A549 treated with CpdA at 1 μM for 4 hours (cell line): ENCODE measurements at places on chromosomes 1 and 21. TPM values are rescaled to one million over a fixed set of nuclear protein-coding genes. Genes with fewer than 3 reads are reported as not detected.

LAMB3 gene
- total RNA-seq = 20.1 to 24.5 TPM (median 21.1 TPM) in 5 replicates

NBPF4 gene
- total RNA-seq = 0.13 to 0.24 TPM (median 0.18 TPM) in 5 replicates

NLRP3 gene
- not detected in 5 replicates for total RNA-seq

RAD54L gene
- 10.2 to 12.8 TPM (median 12.1 TPM) in 5 replicates for total RNA-seq

CD53 gene
- total RNA-seq = 0.05 TPM in 1 of 5 replicates, not detected in the others

CASP9 gene
- 5.2 to 6.6 TPM (median 5.8 TPM) in 5 replicates for total RNA-seq

PGLYRP4 gene
- not detected in 5 replicates for total RNA-seq

TINAGL1 gene
- 0.50 to 0.97 TPM (median 0.71 TPM) in 5 replicates for total RNA-seq

PLPPR5 gene
- total RNA-seq = not detected in 5 replicates

ARMH1 gene
- 0.48 to 1.1 TPM (median 0.66 TPM) in 5 replicates for total RNA-seq

ARHGAP30 gene
- 0.05 to 0.19 TPM (median 0.11 TPM) in 4 of 5 replicates, not detected in the other for total RNA-seq

CFAP74 gene
- 0.01 TPM in 1 of 5 replicates, not detected in the others for total RNA-seq

FOXD2 gene
- 0.31 to 0.56 TPM (median 0.50 TPM) in 5 replicates for total RNA-seq

FAM177B gene
- total RNA-seq = not detected in 5 replicates

PRKCZ gene
- 8.0 to 11.3 TPM (median 9.8 TPM) in 5 replicates for total RNA-seq

ST6GALNAC3 gene
- 0.24 to 0.80 TPM (median 0.54 TPM) in 5 replicates for total RNA-seq

MTARC2 gene
- 7.6 to 14.2 TPM (median 9.5 TPM) in 5 replicates for total RNA-seq

ACADM gene
- total RNA-seq = 26.1 to 43.6 TPM (median 32.0 TPM) in 5 replicates

MYCL gene
- total RNA-seq = 0.99 to 1.4 TPM (median 1.3 TPM) in 5 replicates

EBNA1BP2 gene
- 183 to 204 TPM (median 193 TPM) in 5 replicates for total RNA-seq

NBPF20 gene
- total RNA-seq = 3.6 to 4.2 TPM (median 3.9 TPM) in 5 replicates

FCAMR gene
- total RNA-seq = not detected in 5 replicates

ERI3 gene
- 46.3 to 63.9 TPM (median 58.3 TPM) in 5 replicates for total RNA-seq

SLAMF1 gene
- total RNA-seq = not detected in 5 replicates

ACKR1 gene
- total RNA-seq = not detected in 5 replicates

FMO4 gene
- 0.44 to 0.86 TPM (median 0.57 TPM) in 5 replicates for total RNA-seq

SYCP1 gene
- total RNA-seq = not detected in 5 replicates

TNFRSF18 gene
- 0.08 TPM in 1 of 5 replicates, not detected in the others for total RNA-seq

SLC37A1 gene
- total RNA-seq = 2.5 to 5.7 TPM (median 4.8 TPM) in 5 replicates

CDA gene
- total RNA-seq = 32.1 to 47.4 TPM (median 36.1 TPM) in 5 replicates

CCDC30 gene
- 0.21 to 0.92 TPM (median 0.65 TPM) in 5 replicates for total RNA-seq

NPL gene
- total RNA-seq = 0.59 to 1.0 TPM (median 0.81 TPM) in 5 replicates

VASH2 gene
- total RNA-seq = 2.8 to 6.1 TPM (median 3.9 TPM) in 5 replicates

PCSK9 gene
- total RNA-seq = 3.0 to 5.3 TPM (median 4.1 TPM) in 5 replicates

SPRR5 gene
- not detected in 5 replicates for total RNA-seq

PLA2G2F gene
- total RNA-seq = 0.01 TPM in 1 of 5 replicates, not detected in the others

SPATA45 gene
- 0.17 TPM in 1 of 5 replicates, not detected in the others for total RNA-seq

ATP1A2 gene
- total RNA-seq = 0.01 to 0.05 TPM (median 0.03 TPM) in 3 of 5 replicates, not detected in the others

NR1I3 gene
- 0.03 TPM in 1 of 5 replicates, not detected in the others for total RNA-seq

CELA3B gene
- not detected in 5 replicates for total RNA-seq

DTL gene
- 19.2 to 25.0 TPM (median 22.7 TPM) in 5 replicates for total RNA-seq

PROX1 gene
- total RNA-seq = 0.02 to 0.17 TPM (median 0.09 TPM) in 4 of 5 replicates, not detected in the other

CYYR1 gene
- total RNA-seq = not detected in 5 replicates

PSMA5 gene
- 109 to 121 TPM (median 116 TPM) in 5 replicates for total RNA-seq

RGL1 gene
- total RNA-seq = 0.77 to 1.1 TPM (median 0.82 TPM) in 5 replicates

OR4F29 gene
- total RNA-seq = not detected in 5 replicates

CRYBG2 gene
- total RNA-seq = 1.6 to 2.3 TPM (median 1.7 TPM) in 5 replicates

SAMD13 gene
- total RNA-seq = 0.18 to 0.61 TPM (median 0.37 TPM) in 5 replicates

MAP3K7CL gene
- total RNA-seq = 0.92 to 2.0 TPM (median 1.8 TPM) in 5 replicates

TTC39A gene
- total RNA-seq = 0.79 to 1.9 TPM (median 1.5 TPM) in 5 replicates

BSDC1 gene
- total RNA-seq = 19.5 to 22.6 TPM (median 22.2 TPM) in 5 replicates

SPATA6 gene
- total RNA-seq = 1.2 to 2.4 TPM (median 1.9 TPM) in 5 replicates

CR1L gene
- 0.71 TPM in 1 of 5 replicates, not detected in the others for total RNA-seq

ALX3 gene
- total RNA-seq = not detected in 5 replicates

QSOX1 gene
- 61.5 to 88.2 TPM (median 85.2 TPM) in 5 replicates for total RNA-seq

C1orf87 gene
- total RNA-seq = not detected in 5 replicates

NFIA gene
- total RNA-seq = 4.1 to 5.7 TPM (median 5.6 TPM) in 5 replicates

FYB2 gene
- total RNA-seq = not detected in 5 replicates

PAQR6 gene
- total RNA-seq = 2.9 to 5.1 TPM (median 3.0 TPM) in 5 replicates
